ENCODE measurements at places on chromosomes 2 and 18.

DNA sequence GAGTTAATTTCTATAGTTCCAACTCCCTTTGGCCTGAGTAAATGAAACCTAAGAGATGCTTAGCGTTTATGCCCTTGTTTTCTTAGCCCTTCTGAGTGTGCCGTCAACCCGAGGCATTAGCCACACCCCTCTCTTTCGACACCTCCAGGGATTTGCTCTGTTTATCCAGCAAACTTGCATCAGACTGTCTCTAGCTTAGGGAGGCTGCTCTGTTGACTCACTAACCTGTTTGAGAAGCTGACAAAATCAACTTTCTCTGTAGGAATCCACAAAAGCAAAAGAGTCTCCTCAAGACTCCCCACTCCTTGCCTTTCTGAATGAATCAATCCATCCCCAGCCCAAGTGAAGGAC, 317.6 kb downstream of the TNS1 start:
- DNase-seq: no peak

DNA sequence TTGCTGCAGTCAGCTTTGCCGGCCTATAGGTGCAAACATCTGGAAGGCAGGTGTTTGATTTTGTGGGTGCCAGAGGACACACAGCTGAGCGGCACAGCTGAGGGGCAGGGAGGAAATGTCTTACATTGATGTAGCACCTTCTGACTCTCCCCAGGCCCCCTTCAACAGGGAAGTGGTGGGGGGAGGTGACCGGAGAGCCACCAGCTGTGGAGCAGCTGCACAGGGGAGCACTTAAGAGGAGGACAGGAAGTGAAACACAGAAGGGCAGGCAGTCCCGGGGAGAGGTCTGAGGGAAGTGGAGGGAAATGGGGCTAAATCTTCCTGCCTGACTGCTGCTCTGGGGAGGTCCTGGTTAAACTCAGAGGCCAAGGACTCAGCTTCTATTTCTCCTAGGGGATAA, 409.1 kb downstream of the TNS1 start:
- no peak for DNase-seq

DNA sequence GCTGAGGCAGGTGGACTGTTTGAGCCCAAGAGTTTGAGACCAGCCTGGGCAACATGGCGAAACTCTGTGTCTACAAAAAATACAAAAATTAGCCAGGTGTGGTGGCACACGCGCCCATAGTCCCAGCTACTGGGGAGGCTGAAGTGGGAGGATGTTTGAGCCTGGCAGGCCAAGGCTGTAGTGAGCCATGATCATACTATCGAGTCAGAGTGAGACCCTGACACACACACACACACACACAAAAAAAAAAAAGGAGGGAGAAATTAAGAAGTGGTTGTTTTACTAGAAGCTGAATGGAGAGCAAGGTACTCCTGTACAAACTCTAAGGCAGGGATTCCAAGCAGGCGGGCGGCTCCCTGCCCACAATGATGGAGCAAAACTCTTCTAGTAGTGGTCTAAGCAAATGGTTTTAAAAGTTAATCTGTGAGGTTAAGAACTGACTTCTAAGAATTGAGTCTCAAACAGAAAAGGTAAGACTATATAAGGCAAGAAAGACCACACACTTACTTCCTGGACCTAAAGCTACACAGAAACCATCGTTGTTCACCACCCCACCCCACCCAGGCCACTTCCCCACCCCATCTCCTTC, 2.6 kb downstream of the ANKRD44 start:
- DNase-seq: peak; percentile 48

GRCh38 chr2:171173087-171173486, 12.4 kb upstream of the TLK1 start:
- DNase-seq: no peak

GRCh38 chr2:3628800-3629199, 29.2 kb upstream of the ALLC start:
- no peak for DNase-seq

DNA sequence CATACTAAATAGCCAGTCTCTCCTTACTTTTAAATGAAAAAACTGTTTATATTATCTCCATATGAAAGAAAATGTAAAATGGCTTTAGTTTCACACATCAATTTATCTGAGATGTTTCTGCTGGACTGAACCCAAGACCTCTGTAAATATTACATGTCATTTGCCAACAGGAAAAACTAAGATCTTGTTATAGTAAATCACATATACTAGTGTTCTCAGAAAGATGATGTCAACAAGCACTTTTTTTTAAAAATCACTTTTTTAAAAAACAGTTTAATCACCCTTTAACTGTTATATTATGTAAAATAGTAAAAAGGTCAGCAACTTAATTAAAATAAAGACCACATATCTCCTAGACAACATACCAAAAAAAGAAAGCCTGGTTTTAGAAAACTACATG, 46.3 kb downstream of the PTPN2 start:
- no peak for DNase-seq

Data from activated CD4-positive, alpha-beta T cell treated with anti-CD3 and anti-CD28 coated beads, Interleukin-2, amount 50 U/mL, for 4 hours (primary cell).